H9 (cell line): ENCODE measurements at places on chromosomes 2 and 18. TPM values are rescaled to one million over a fixed set of nuclear protein-coding genes. Genes with fewer than 3 reads are reported as not detected.

MAPRE2 gene
- total RNA-seq = 27.0 and 29.4 TPM in 2 replicates

FEV gene
- not detected in 2 replicates for total RNA-seq

SEH1L gene
- 93.3 and 97.2 TPM in 2 replicates for total RNA-seq

RSAD2 gene
- total RNA-seq = not detected in 2 replicates

PLA2R1 gene
- total RNA-seq = 0.70 and 0.83 TPM in 2 replicates
